Thyroid gland (tissue), 4 donors: ENCODE measurements at places on chromosomes 3 and 15. TPM values are rescaled to one million over a fixed set of nuclear protein-coding genes. Genes with fewer than 3 reads are reported as not detected.

GRCh38 chr15:67980773-67981685 lies 73.1 kb upstream of the PIAS1 start:
- DNase-seq, result no peak

- DNase-seq, result no peak
Observed at GRCh38 chr3:48285675-48286074, 44.8 kb downstream of the ZNF589 start.

P3H2 gene
- 20.2 TPM for total RNA-seq

ANKUB1 gene
- total RNA-seq, result not detected

- no peak for DNase-seq
Observed at GRCh38 chr15:92938387-92938786, 38.3 kb downstream of the CHD2 start.
